Suppressor macrophage (primary cell): ENCODE measurements at places on chromosomes 2 and 18.

DNA sequence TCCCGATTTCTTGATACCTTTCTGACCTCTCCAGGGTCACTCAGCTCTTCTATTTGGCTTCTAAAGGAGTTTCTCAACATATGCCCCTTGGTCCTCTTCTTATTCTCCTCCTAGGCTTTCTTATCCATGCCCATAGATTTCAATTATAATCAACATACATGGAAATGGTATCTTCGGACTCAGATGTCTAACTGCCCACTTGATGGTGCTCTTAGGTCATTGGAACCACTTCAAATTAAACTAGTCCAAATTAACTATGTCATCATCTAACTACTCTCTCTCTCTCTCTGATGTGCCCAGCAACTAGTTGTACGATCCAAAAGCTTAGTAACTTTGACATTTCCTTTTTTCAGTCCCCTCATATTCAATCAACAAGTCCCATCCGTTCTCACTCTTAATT lies 43.2 kb upstream of the GPR75 start:
- no peak for DNase-seq

DNA sequence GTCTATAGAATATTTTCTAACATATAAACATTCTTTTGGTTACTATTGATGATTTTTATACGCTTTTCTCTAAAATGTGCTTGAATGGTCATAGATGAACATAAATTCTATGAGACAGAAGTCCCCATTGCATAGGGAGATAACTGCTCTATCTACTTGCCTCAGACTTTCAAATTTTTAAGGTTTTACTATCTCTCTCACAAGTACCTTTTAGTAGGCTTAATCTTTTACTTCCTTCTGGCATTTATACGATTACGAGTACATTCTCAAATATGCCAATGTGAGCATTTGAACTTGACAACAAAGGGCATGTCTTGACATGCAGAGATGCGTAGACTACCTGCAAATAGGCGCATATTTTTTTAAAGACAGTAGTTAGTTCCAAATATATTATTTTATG lies 935.9 kb upstream of the LRATD1 start:
- DNase-seq: no peak

- no peak for DNase-seq
Observed at GRCh38 chr2:8564475-8564874, 117.4 kb upstream of the ID2 start.

DNA sequence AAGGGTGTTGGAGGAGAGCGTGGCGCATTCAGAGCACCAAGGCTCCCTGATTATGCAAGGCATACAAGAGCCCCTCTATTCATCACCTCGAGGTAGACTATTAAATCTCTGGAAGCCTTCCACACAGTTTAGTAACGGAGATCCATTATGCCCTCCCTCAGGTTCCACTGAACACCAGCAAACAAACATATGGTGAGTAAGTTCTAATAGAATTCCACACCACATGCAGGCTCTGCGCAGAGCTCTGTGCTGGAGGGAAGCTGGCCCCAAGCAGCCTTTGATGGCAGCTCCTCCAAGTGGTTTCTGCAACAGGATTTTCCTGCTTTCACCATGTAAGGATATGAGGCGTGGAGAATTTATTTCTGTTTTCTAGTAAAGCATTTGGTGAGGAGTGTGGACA lies 238.6 kb downstream of the C1D start:
- DNase-seq: no peak

GRCh38 chr2:104433657-104434056 lies 420.3 kb upstream of the POU3F3 start:
- DNase-seq: no peak

- DNase-seq: no peak
Observed at GRCh38 chr2:178700136-178700535, 107.1 kb downstream of the TTN start.

DNA sequence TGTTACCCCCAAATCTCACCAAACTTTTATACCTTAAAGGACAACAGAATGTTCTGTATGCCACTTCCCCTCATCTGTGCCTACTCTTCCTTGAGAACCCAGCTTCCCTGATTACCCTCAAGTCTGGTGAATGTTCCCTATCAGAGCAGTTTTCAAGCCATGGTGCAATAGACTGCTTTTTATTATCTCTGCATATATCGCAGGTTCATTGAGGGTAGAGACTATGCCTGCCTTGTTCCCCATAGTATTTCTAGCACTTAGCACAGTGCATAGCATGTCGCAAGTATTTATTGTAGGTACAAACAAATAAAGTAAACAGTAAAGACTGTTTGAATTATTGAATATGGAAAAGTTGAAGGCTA lies 146.6 kb downstream of the HAUS1 start:
- DNase-seq: no peak

DNA sequence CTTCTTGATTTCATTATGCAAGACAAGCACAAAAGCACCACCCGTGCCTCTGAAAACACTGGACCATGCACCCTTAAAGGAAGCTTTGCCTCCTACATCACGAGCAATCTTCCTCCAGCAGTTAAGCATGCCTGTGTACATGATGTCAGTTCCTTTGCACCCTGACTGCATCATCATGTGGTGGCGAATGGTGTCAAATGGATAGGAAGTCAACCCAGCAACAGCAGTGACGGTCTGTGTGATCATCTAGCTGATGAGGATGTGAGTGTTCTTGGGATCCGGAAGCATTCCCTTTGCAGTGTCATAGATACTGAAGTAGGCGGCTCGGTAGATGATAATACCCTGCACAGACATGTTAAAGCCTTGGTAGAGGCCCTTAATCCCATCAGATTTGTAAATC lies 240.7 kb upstream of the FAM98A start:
- no peak for DNase-seq

- DNase-seq: peak; percentile 70
Observed at GRCh38 chr18:62285281-62285680, 39.8 kb upstream of the TNFRSF11A start.

GRCh38 chr18:55509631-55510324 lies 78.2 kb downstream of the TCF4 start:
- peak; percentile 22 for DNase-seq

- peak; percentile 71 for DNase-seq
Observed at GRCh38 chr2:58137221-58137620, 90.6 kb downstream of the VRK2 start.

GRCh38 chr2:147451902-147452515 lies 392.8 kb upstream of the ACVR2A start:
- DNase-seq: no peak

- no peak for DNase-seq
Observed at GRCh38 chr2:233690444-233690843, 2.2 kb upstream of the UGT1A6 start.

DNA sequence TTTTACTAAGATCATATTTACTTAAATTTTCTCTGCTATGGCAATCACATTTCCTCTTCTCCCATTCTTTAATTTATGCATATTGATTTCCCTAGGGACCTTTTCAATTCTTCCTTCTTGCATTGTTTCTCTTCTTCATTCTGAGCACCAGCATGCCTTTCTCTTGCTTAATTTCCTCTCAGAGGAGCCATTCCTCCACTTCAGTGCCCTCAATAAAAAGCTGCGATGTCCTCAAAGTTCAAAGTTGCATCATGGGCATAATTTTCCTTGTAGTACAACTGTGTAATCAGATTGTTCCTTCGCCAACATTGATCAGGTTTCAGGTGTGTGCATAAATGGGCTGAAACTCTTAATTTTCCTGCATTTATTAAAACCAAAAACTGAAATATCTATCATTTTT lies 21.8 kb upstream of the CD226 start:
- DNase-seq: no peak

DNA sequence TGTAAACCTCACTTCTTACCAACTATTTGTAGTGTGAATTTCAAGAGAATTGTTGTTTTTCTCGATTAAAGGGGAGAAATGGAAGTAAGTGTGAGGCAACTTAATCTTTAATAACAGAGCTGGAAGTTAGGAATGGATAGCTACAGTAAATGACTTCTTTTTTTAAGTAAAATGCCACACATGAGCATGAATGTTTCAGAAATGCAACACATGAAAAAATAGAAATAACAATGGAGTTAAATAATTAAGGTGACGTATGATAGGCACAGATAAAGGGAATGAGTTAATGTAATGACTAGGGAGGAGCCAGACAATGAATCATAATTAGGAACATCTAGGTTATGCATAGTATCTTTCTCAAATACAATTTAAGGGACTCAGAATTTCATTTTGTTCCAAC lies 3.4 kb downstream of the REL start:
- no peak for DNase-seq

GRCh38 chr2:164127971-164128527 lies 392.2 kb upstream of the FIGN start:
- no peak for DNase-seq

DNA sequence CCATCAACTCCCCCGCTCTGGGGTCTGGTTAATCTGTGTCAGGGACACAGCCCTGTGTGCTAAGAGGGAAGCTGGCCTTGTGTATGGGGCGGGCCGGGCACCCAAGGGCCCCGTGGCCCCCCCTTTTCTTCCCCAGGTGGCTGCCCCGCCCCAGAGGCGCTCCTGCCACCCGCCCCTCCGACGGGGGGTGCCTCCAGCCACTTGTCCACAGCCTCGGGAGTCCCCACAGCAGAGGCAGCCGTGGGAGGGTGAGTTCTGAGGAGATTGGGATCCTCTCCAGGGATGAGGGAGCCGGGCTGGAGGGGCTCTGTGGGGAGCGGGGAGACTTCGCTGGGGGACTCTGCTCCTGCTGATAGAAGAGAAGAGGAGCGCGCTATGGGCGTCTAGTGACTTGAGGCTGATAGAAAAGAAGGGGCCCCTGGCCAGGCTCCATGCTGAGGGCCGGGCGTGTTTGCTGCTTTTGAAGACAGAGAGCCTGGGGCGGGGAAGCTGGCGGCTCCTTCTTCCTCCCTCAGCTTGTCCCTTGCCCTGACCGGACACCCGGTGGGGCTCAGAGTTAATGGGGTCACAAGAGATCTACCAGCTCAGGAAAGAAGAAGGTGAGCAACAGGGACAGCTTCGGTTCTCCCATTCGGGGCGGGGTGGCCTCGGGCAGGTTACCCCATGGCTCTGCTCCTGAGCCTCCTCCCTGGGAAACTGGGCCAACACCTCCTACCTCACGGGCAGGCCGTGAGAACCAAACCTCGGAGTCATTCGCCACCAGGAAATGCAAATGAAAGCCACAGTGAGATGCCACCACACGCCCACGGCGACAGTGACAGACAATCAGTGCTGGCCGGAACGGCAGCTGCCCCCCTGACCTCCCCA lies 89.4 kb upstream of the TAF1B start:
- DNase-seq: peak; percentile 45

DNA sequence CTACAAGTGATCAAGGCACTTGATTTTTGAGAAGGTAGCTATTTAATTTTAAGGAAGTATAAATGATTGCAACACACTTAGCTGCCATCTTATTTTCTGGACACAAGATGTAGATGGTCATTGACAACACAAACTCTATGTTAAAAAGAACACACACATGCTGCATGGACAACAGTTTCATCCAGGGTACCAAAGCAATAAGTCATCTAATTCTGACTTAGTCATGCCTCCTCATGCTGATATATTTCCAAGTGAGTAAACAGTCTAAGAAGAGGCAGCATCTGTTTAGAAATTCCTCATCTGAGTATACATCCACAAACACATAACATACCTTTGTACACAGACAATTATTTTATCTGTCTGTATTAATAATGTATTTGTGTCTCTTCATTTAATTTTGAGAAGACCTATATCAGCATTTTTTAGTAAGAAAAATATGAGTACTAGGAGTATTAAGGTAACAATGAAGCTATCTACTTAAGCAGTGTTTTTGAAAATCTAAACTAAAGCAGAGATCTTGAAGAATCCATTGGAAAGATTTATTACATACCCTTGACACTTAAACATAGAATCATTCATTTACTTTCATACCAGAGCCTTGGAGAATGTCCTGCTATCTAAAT lies 84.9 kb downstream of the SCN1A start:
- DNase-seq: no peak

GRCh38 chr2:183125659-183126341 lies 1.6 kb downstream of the NUP35 start:
- no peak for DNase-seq

- DNase-seq: no peak
Observed at GRCh38 chr2:886072-887022, 64.3 kb upstream of the SNTG2 start.

GRCh38 chr2:166341426-166341825 lies 34.3 kb downstream of the SCN9A start:
- no peak for DNase-seq
